ENCODE measurements at places on chromosomes 2 and 18.

- peak; percentile 35 for DNase-seq
Observed at GRCh38 chr2:207164006-207164831, 1.5 kb downstream of the KLF7 start.

- peak; percentile 18 for DNase-seq
Observed at GRCh38 chr2:179991344-179991743, 15.8 kb downstream of the CWC22 start.

DNA sequence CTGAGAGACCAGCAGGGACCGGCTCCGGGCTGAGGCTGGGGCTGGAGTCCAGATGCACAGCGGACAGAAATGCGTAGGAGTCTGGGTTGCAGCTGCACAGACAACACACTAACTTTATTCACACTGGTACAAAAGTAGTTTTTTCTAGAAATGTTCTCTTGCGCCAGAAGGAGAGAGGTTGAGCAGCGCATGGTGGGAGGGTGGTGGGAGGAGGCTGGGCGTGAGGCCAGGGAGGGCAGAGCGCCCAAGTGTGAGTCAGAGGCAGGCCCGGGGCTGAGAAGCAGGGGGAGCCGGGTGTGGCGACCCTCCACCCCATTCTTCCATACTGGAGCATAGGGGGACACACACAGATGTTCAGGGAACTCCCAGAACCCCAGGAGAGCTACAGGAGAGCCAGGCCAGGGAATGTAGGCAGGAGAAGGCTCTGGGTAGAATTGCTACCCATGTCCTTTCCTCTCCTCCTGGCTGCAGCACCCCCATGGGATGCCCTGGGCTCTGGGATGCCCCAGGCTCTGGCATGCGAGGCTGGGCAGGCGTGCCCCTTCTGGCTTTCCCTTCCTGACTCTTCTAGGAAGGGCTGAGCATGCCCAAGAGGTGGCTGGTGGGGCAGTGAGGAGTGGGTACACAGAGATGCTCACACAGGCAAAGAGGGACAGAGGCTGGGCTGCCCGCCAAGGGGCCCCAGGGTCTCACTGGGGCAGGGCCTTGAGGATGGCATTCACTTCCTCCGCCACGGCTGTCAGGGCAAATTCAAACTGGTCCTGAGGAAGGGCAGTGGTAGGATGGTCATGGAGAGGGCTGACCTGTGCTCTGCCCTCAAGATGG lies 10.6 kb downstream of the DNAJB2 start:
- no peak for DNase-seq

DNA sequence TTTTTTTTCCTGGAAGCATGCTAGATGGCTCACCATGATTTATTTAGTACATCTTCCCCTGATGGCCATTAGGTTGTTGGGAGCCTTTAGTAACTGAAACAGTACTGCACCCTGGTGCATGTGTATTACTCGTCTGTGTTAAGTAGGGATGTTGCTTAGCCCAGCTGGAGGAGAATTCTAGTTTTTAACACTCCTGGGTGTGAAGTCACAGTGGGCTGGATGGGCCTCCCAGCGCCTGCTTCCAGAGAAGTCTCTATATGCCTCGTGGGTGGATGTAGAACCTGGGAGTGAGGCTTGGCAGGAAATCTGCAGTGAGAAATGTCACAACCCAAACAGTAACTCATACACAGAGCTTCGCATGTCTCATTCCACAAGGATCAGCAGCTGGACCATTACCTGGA lies 28.9 kb upstream of the NT5DC4 start:
- peak; percentile 61 for DNase-seq

- DNase-seq: peak; percentile 19
Observed at GRCh38 chr18:9849407-9850283, 36.1 kb upstream of the TXNDC2 start.

GRCh38 chr2:192005211-192005610 lies 158.3 kb upstream of the CAVIN2 start:
- DNase-seq: no peak

GRCh38 chr2:235541838-235542549 lies 48.2 kb downstream of the AGAP1 start:
- no peak for DNase-seq

DNA sequence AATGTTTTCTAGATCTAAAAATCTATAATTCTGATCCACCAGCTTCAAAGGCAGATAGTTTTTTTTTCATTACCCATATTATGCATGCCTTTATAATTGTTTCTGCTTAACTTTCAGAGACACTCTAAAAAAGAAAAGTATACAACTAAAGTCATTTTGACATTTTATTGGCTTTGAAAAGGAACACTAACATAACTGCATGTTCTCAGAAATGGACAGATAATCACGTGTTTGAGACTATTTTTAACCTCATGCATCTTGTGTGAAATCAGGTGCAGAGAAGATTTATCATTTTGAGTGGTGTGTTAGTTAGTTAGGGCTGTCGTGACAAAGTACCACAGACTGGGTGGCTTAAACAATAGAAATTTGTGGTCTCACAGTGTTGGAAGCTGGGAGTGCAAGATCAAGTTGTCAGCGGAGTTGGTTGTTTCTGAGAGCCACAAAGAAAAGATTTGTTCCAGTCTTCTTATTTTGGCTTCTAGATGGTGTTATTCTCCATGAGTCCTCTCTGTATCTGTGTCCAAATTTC lies 841.4 kb upstream of the LRATD1 start:
- no peak for DNase-seq

GRCh38 chr18:50986360-50987087 lies 18.7 kb downstream of the ELAC1 start:
- DNase-seq: no peak
